Activated CD8-positive, alpha-beta T cell treated with anti-CD3 and anti-CD28 coated beads for 36 hours (primary cell): ENCODE measurements at places on chromosomes 7 and 10.
A peak's percentile ranks its signal among the peaks of the same experiment; 100 is the strongest.

GRCh38 chr10:94725871-94726270 is 36.6 kb upstream of the CYP2C19 start:
- no peak for DNase-seq

- DNase-seq = no peak
Measured at GRCh38 chr7:40570223-40570622, 435.4 kb downstream of the SUGCT start.

GRCh38 chr7:16587790-16588189 is 57.8 kb downstream of the ANKMY2 start:
- DNase-seq = no peak

DNA sequence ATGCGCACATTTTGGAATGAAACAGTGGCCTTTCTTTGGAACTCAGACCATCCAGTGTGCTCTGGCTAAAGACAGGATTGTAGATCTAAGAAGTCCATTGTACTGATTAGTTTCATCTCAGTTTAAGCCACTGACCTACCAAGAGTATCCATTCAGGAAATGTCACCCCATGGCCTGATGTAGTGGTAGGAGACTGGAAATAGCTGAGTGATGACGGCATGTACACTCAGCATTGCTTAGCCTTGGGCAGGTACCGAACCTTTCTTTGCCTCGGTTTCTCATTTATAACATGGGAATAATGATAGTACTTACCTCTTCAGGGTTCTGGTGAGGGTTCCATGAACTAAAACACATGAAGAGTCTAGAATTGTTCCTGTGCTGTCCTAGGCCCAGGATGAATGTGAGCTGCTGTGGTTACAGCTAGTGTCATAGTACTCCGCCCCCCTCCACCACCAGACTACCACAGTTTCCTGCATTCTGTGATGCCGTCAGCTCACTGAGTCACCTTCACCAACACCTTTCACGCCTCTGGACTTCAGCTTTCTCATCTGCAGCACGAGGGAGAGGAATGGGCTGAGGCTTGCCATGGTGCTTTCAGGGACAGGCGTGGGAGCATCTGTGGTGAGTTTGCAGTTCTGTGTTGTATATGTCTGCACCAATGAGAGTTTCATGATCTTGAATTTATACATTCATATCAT is 484.0 kb upstream of the GALNT17 start:
- peak; percentile 97 for DNase-seq

DNA sequence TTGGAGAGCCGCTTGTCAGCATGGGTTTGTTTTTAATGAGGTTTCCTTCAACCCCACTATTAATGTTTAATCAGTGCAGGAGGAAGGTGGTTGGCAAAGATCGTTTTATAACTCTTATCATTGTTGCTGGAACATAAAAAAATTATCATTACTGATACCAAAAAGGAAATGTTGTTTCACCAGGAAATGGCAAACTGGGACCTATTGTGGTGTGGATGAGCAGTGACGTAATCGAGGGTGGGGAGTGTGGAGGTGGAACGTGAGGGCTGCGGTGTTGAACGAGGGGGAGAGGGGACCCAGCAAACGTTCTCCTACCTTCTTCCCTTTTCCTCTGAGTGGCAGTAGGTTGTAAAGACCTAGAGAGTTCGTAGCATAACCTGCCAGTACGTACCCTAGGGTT is 71.9 kb upstream of the TOMM7 start:
- no peak for DNase-seq

GRCh38 chr10:120609006-120609405 is 152.0 kb downstream of the PLPP4 start:
- no peak for DNase-seq

DNA sequence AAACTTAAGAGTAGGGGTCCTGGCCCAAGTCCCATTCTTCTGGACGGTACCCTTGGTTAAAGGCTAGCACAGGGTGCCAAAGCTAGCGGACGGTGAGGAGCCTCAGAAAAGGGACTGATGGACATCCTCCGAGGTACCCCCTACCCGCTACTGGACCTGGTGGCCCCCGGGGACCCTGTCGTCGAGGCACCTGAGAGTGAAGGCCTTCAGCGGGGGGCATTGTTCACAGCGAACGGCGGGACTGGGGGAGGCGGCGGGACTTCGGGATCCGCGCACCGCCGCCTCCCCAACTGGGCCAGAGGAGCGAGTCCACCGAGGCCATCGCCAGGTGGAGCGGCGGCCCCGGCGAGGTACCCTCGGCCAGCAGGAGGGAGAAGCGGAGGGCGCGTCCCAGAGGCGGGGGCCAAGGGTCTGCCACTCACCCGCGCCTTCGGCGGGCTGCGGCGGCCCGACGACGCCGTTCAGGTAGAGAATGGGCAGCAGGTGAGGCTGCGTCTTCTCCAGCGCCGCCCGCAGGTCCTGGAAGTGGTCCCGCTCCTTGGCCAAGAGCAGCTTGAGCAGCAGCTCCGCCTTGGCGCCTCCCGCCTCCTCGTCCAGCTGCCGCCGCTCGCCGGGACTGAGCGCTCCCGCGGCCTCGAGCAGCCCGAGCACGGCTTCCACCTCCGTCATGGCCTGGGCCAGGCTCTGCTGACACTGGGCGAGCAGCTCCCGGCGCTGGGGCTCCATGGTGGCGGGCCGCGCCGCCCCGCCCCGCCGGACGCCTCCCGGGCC is 575 bp downstream of the DLG5 start:
- DNase-seq = peak; percentile 32

DNA sequence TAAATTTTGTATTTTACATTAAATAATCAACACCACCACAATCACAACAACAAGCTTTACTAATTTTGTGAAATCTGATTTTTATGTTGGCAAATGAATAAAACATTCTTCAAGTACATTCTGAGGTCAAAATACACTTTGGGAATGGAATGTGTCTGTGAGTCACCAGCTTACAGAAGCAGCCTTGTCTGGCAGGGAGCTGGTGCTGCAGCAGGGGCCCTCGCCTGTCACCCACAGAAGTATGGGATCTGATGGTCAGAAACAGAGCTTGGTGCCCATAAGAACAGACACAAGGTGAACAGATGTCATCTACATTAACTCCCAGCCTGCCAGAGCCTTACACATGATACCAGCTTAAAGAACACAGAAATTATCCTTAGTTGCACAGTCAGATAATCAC is 496.9 kb downstream of the CCSER2 start:
- no peak for DNase-seq

DNA sequence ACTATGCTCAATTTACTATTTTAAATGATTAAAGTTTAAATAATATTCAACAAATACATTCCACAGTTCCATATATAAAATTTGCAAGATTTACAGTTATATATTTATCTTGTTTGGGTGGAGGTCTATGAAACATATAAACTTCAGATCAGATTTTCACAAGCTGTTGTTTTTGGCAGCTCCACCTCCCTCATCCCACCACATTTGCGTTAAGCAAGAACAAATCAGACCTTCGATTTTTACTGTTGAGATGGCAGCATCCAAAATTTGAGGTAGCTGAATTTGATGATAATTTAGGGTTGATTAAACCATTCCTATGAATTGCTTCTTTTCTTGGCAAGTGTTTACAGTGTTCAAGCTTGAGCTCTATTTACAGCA is 986.4 kb downstream of the REEP3 start:
- no peak for DNase-seq

DNA sequence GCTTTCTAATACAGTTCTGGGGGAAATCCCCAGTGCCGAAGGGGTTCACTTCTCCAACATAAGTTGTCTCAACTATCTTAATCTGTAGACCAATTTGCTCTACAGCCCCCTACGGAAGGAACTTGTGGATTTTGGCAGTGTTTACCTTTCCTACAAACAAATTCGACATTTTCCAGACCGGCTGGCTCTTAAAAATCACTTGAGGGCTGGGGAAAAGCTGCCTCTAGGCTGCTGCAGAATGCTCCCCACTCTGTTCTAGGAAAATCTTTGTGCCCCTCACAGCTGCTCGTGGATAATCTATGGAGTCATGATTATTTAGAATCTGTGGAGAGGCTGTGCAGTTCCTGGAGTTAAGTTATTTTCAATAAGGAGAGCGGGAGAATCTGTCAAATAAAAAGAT is 474.6 kb upstream of the FZD8 start:
- no peak for DNase-seq

DNA sequence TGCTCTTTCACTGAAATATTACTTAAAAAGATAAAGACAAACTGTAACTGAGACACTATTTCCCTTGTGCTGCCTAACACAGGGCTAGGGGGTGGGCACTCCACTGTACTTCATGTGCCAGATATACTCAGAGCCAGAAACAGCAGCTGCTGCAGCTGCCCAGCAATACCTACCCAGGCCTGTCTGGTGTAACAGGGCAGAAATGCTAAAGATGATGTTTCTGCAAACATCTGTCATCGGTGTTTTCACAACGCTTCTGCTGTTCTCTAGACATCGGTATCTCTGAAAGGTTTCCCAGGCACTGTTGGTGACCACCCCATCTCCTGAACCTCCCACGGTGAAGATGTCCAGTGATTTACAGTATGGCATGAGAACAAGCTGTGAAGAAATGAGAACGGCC is 42.7 kb downstream of the LAMB1 start:
- DNase-seq = no peak

GRCh38 chr7:24972991-24973390 is 7.0 kb downstream of the OSBPL3 start:
- no peak for DNase-seq

- DNase-seq = peak; percentile 26
Measured at GRCh38 chr7:141700848-141701371, 1.1 kb downstream of the DENND11 start.

GRCh38 chr7:132393789-132394261 is 182.4 kb downstream of the PLXNA4 start:
- DNase-seq = no peak

DNA sequence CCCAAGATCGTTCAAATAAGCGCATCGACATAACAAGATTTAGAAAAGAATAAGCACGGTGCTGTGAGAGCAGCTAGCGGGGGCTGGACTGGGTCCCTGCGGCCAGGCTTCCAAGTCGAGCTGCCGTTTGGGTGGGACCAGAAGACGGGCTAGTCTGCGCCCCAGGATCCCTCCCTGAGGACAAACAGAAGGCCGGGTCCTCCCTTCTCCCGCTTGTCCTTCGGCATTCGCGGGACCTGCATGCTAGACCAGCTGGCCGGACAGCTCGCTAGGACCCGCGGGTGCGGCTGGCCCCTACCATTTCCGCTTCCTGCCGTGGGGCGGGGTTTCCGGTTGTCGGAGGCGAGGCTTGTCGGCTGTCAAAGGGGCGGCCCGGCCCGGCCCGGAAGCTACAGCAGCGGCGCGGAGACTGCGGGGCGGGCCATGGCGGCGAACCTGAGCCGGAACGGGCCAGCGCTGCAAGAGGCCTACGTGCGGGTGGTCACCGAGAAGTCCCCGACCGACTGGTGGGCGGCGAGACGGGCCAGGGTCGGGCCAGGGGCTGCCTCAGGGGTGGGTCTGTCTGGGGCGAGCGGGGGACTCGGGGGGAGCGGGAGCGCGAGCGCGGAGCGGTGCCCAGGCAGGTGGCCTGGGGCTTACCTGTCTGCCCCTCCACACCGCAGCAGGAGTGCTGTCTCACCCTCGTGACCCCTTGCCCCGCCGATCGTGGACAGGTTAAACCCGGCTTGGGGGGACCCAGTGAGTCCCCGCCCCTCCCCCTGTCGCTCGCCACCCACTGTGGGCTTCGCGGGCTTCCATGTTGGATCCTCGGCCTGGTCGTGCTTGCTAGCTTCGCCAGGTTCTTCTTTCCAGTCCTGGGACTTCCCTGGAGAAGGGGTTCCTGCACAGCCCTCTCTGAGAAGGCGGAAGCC is at the start of gene DBNL:
DBNL (plus strand) TSS at position 388 of the 911 bp plus-strand sequence; CDS start at position 424, 36 bp downstream.
- DNase-seq = peak; percentile 94
